WTC11 (cell line): ENCODE measurements at places on chromosomes 13 and 19.

GRCh38 chr13:51180853-51181511, 41.2 kb upstream of the FAM124A start:
- H3K27me3 ChIP-seq, result no peaks in the 10 kb centered on the region
- H3K36me3 ChIP-seq, result peaks cover 64% of the 10 kb centered on the region
- no peak for DNase-seq
- H3K4me3 ChIP-seq, result no peak overlapping the region
- peaks cover 55% of the 10 kb centered on the region for H3K4me1 ChIP-seq

- H3K36me3 ChIP-seq, result peaks cover 13% of the 10 kb centered on the region
- DNase-seq, result peak; percentile 29
- H3K4me3 ChIP-seq, result peak overlapping the region; percentile 97
- H3K27ac ChIP-seq, result peak overlapping the region; percentile 98
- H3K27me3 ChIP-seq, result peaks cover 5% of the 10 kb centered on the region
- peaks cover 15% of the 10 kb centered on the region for H3K4me1 ChIP-seq
These were observed 324 bp upstream of the FBXO17 start for GRCh38 chr19:38975861-38976271.

- H3K4me3 ChIP-seq, result no peak overlapping the region
- peaks cover 9% of the 10 kb centered on the region for H3K4me1 ChIP-seq
- H3K36me3 ChIP-seq, result peaks cover 24% of the 10 kb centered on the region
- DNase-seq, result no peak
- peaks cover 3% of the 10 kb centered on the region; the same call in 1 of the 2 replicates for H3K27me3 ChIP-seq
These were observed 3.6 kb downstream of the POP4 start for GRCh38 chr19:29609636-29610035.

DNA sequence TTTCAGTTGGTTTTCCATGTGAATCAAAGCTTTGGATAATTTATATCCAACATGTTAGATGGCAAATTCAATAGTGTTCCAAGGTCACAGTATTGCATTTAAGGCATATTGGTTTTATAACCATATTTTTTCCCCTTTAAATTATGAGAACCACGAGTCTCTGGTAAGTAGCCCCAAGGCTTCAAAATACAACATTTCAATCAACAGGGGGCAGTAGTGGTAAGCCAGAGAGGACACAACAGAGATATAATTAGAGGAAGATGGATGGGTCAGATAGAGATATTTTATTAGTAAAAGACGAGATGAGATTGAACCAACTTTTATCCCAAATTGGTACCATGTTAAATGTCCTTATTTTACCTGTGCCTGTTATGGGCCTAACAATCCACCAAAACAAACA, 53.1 kb downstream of the KL start:
- H3K27me3 ChIP-seq, result no peaks in the 10 kb centered on the region
- H3K27ac ChIP-seq, result no peak overlapping the region
- no peaks in the 10 kb centered on the region for H3K36me3 ChIP-seq
- H3K4me1 ChIP-seq, result peaks cover 16% of the 10 kb centered on the region
- no peak overlapping the region for H3K4me3 ChIP-seq

- H3K4me3 ChIP-seq, result no peak overlapping the region
- no peaks in the 10 kb centered on the region for H3K36me3 ChIP-seq
- peaks cover 18% of the 10 kb centered on the region for H3K4me1 ChIP-seq
- H3K27me3 ChIP-seq, result no peaks in the 10 kb centered on the region
These were observed 31.6 kb downstream of the CEBPA start for GRCh38 chr19:33270769-33271168.
